ENCODE measurements at places on chromosomes 12 and 14. TPM values are rescaled to one million over a fixed set of nuclear protein-coding genes. Genes with fewer than 3 reads are reported as not detected.

FBLN5 gene
- 28.6 TPM for total RNA-seq

LRP1-AS gene
- total RNA-seq, result not detected

TCL1B gene
- not detected for total RNA-seq

TDRD9 gene
- 1.3 TPM for total RNA-seq

TPPP2 gene
- total RNA-seq, result 2.2 TPM

WSB2 gene
- total RNA-seq, result 74.4 TPM

ANO4 gene
- total RNA-seq, result not detected

KRT74 gene
- total RNA-seq, result not detected

WSCD2 gene
- not detected for total RNA-seq

BCL11B gene
- not detected for total RNA-seq

SOS2 gene
- 51.4 TPM for total RNA-seq

DDX23 gene
- total RNA-seq, result 54.8 TPM

MARK3 gene
- total RNA-seq, result 69.4 TPM

MGST1 gene
- total RNA-seq, result 12.2 TPM

RAB15 gene
- total RNA-seq, result 25.2 TPM

MYL2 gene
- 8,427 TPM for total RNA-seq

RHOJ gene
- 4.8 TPM for total RNA-seq

RBM19 gene
- 25.7 TPM for total RNA-seq

MANSC4 gene
- total RNA-seq, result not detected

MMP19 gene
- 1.5 TPM for total RNA-seq

DACT1 gene
- 0.67 TPM for total RNA-seq

CCDC38 gene
- not detected for total RNA-seq

SPTB gene
- total RNA-seq, result 463 TPM

C1RL gene
- 14.6 TPM for total RNA-seq

FKBP11 gene
- 2.6 TPM for total RNA-seq

SLC6A12 gene
- 0.67 TPM for total RNA-seq

CCDC197 gene
- 1.3 TPM for total RNA-seq

GDF3 gene
- not detected for total RNA-seq

BHLHE41 gene
- total RNA-seq, result 36.1 TPM

OR4E2 gene
- not detected for total RNA-seq

PLEKHA5 gene
- total RNA-seq, result 0.78 TPM
